ENCODE measurements at places on chromosomes 6 and 20. TPM values are rescaled to one million over a fixed set of nuclear protein-coding genes. Genes with fewer than 3 reads are reported as not detected.

Gene NKAIN4
- not detected for total RNA-seq

Gene TASP1
- total RNA-seq = 9.1 TPM

Gene ZNF391
- 2.4 TPM for total RNA-seq

Gene OOEP
- total RNA-seq = not detected

Gene NCOA3
- 36.9 TPM for total RNA-seq

Gene MAN1A1
- 77.1 TPM for total RNA-seq

Gene HTR1E
- not detected for total RNA-seq

Gene FNDC1
- total RNA-seq = not detected

Gene RIN2
- total RNA-seq = 48.9 TPM

Gene KHDRBS2
- not detected for total RNA-seq

Gene ADGRF5
- under 0.01 TPM for total RNA-seq

Gene BPIFB1
- total RNA-seq = not detected

Gene PPP1R16B
- 0.30 TPM for total RNA-seq

Gene APCDD1L
- 92.5 TPM for total RNA-seq

Gene CEP43
- total RNA-seq = 25.5 TPM

Gene OPRM1
- not detected for total RNA-seq

Gene RALGAPA2
- total RNA-seq = 11.3 TPM

Gene SLC22A2
- 0.23 TPM for total RNA-seq

Gene PLA2G7
- not detected for total RNA-seq

Gene CTSZ
- total RNA-seq = 301 TPM

Gene SRMS
- total RNA-seq = not detected

Gene DST
- total RNA-seq = 289 TPM

Gene PACRG
- total RNA-seq = not detected

Gene PGC
- not detected for total RNA-seq

Gene IMPG1
- not detected for total RNA-seq

Gene SLC17A2
- total RNA-seq = not detected

Gene FLRT3
- 24.3 TPM for total RNA-seq

Gene PAX1
- not detected for total RNA-seq

Gene SUPT3H
- total RNA-seq = 16.6 TPM

Gene PRDM13
- not detected for total RNA-seq

Gene RNF39
- total RNA-seq = not detected
